ENCODE measurements at places on chromosomes 6 and 20. TPM values are rescaled to one million over a fixed set of nuclear protein-coding genes. Genes with fewer than 3 reads are reported as not detected.

The METTL24 gene
- total RNA-seq: 10.0 TPM

The TMC2 gene
- not detected for total RNA-seq

The MEP1A gene
- total RNA-seq: 3.6 TPM

The ADGRF5 gene
- total RNA-seq: 0.58 TPM

The ABHD16B gene
- total RNA-seq: not detected

The PARD6B gene
- 27.7 TPM for total RNA-seq

The TULP1 gene
- total RNA-seq: not detected

The LTB gene
- 0.34 TPM for total RNA-seq

The TUBB2A gene
- total RNA-seq: 51.8 TPM

The SLC22A3 gene
- total RNA-seq: 0.87 TPM

GRCh38 chr20:59530782-59531181 lies 73.6 kb upstream of the PHACTR3 start:
- no peak for DNase-seq

- no peak for DNase-seq
Measured at GRCh38 chr6:137202078-137202477, 17.1 kb downstream of the IFNGR1 start.

GRCh38 chr6:43455531-43456428 lies at the start of gene DLK2:
TSS of gene DLK2 (minus strand) at chr6:43455548. CDS start at chr6:43454825, 723 bp downstream.
- no peak for DNase-seq

DNA sequence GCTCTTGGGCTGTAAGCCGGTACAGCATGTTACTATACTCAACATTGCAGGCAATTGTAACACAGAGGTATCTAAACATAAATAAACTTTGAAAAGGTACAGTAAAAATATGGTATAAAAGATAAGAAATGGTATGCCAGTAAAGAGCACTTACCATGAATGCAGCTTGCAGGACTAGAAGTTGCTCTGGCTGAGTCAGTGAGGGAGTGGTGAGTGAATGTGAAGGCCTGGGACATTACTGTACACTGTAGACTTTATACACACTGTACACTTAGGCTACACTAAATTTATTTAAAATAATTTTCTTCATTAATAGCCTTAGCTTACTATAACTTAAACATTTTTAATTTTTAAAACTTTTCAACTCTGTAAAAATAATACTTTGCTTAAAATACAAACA lies 37.8 kb upstream of the ANKEF1 start:
- no peak for DNase-seq

GRCh38 chr6:112030961-112031660 lies 22.8 kb upstream of the CCN6 start:
- DNase-seq: no peak

- no peak for DNase-seq
Measured at GRCh38 chr6:111952821-111953540, 79.7 kb upstream of the FYN start.

- DNase-seq: no peak
Measured at GRCh38 chr6:18343741-18344140, 43.4 kb upstream of the RNF144B start.

DNA sequence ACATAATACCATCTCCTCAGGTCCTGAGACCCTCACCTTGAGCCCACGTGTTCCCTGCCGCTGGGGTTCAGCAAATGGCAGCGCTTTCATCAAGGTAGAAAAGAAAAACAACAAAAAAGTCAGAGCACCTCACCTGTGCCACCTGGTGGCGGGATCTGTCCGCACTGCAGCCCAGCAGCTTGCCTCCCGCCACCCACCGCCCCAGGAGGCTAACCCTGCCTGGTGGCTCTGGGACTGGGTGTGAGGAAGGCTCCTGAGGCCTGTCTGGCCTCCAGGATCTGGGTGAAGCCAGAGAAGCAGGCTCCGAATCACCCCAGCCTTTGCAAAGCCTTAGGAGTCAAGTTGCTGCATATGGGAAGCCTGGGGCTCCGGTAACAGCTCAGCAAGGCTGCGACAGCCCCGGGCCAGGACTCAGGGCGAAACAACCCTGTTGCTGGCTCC lies 270.8 kb downstream of the BMP7 start:
- no peak for DNase-seq

- no peak for DNase-seq
Measured at GRCh38 chr6:169086020-169086419, 167.6 kb downstream of the THBS2 start.

DNA sequence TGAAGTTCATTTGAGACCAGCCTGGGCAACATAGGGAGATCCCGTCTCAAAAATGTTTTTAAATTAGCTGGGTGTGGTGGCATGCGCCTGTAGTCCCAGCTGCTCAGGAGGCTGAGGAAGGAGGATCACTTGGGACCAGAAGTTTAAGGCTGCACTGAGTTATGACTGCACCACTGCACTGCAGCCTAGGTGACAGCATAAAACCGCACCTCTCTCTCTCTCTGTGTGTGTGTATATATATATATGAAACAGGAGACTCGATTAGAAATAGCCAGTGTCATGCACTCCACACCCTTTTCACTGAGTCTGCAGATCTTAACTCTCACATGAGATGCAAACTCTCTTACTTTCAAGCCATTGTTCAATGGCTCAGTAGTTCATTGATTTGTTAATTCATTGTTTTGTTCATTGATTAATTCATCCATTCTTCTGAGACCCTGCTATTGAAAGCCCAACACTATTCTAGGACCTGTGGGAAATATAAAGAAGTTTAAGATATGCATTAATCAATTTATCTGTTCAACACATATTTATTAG lies 52.4 kb upstream of the MRPS10 start:
- DNase-seq: no peak

DNA sequence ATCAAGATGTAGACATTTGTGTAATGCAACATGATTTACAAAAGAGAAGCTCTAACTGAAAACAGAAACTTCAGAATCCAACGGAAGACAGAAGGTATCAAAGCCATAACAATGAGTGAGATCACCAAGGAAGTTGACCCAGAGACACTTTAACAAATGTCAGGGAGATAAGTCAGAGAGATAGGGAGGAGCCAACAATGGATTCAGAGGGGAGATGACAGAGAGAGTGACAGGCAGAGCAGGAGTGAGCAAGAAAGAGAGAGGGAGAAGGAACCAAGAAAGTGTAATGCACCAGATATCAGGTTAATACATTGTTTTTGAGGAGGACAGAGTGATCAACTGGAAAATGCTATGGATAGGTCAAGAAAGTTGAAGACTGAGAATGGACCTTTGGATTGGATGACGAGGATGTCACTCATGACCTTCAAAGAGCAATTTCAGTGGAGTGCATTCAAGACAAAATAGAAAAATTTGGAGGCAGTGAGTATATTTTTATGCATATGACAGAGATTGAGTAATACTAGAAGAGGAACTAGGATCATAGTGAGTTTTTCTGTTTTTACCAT lies 86.6 kb downstream of the TRDN start:
- no peak for DNase-seq

GRCh38 chr6:100171533-100172321 lies 177.7 kb upstream of the MCHR2 start:
- DNase-seq: no peak

GRCh38 chr20:35432430-35432735 lies 5.6 kb downstream of the GDF5 start:
- no peak for DNase-seq

- no peak for DNase-seq
Measured at GRCh38 chr20:14333721-14334120, 3.7 kb downstream of the FLRT3 start.

GRCh38 chr6:147911686-147912085 lies 403.2 kb downstream of the SAMD5 start:
- no peak for DNase-seq

DNA sequence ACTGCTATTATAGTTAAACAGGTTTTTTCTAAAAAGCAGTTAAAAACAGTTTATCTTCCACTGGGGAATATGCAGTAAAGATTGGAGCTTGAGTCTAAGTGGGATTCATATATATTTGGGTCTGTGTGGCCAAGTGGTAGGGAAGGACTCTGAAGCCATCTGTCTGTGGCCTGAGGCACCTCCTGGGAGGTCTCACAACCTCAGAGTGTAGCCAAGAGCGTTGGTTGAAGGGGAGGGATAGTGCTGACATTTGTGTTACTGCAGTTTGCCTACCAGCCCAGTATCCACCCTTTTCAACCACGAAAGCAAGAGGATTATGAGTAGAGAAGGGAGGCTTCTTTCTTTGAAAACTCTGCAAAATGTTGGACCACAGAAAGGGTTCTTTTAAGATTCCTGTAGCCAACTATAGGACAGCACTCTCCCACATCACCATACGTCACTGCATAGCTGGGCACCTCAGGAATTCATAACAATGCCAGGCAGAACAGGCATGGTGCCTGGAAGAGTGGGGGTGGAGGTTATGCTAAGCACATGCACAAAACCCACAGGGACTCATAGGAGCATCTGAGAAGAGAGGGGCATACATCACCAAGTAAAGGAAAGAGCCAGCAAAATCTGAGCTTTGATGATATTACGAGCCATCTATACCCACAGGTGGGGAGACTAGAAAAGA lies 90.5 kb upstream of the HEY2 start:
- DNase-seq: no peak

DNA sequence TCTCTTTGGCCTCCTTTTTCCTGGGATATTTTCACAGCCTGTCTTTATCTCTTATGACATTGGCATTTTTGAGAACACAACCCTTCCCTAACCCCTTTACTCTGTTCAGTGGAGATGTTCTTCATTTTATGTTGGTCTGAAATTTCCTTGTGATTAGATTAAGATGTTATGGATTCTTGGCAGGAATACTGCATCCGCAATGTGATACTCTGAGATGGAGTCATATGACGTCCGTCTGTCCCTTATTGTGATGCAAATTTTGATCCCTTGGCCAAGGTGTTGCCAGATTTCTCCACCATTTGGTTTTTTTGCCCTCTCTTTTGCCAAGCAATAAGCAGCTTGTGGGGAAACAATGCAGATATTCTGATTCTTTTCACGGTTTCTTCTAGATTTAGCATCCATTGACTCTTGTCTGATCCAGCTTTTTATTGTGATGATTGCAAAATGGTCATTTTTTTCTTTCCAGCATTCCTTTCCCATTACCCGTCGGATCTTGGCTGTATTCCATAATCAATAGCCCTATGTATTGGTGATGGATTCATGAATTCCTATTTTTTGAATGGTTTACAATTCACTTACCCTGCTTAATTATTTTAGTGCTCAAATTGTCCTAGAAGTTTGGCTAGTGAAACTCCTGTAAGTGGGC lies 85.1 kb downstream of the NCOA3 start:
- DNase-seq: no peak

GRCh38 chr6:36067374-36068011 lies 39.9 kb downstream of the MAPK14 start:
- DNase-seq: no peak

DNA sequence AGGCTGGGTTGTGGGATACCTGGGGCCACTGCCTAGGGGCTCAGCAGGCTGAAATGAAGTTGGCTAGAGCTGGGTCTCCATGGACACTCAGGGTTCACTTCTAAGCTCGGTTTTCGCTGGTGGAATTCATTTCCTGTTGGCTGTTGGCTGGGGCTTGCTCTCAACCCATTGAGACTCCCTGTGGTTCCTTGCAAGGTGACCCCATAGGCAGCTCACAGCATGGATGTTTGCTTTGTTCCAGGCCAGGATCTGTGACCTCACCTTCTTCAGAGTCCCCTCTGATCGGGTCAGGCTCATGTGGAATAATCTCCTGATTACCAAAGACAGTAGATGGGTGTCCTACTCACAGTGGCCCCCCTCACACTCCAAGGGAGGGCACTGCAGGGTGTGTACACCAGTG lies 229.3 kb downstream of the QKI start:
- no peak for DNase-seq

- no peak for DNase-seq
Measured at GRCh38 chr6:52391599-52391998, 28.5 kb upstream of the EFHC1 start.

- DNase-seq: no peak
Measured at GRCh38 chr6:14841901-14842421, 403.9 kb upstream of the JARID2 start.

DNA sequence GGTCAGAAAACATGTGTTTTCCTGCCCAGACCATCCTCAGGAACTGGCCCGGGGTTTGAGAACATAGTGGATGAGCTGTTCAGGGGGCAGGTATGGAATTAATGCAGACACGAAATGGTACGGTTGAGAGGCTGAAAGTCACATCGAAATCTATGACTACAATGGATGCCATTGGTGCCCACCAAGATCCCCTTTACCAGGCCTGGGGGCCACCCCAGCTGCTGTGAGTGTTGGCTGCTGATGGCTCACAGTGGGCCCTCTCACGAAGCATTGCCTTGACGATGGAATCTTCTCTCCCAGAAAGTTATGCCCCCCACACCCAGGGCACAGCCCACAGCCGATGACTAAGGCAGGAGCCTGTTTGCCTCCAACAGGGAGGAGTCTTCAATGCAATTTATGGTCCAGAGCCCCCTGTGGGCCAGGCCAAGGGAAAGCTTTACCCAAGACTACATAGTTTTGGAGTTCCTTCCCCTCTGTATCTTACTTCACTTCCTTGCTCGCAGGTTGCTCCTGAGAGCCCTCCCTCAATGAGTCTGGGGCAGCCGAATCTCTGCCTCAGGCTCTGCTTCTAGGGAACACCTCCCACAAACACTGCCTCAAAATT lies 92.6 kb downstream of the BFSP1 start:
- no peak for DNase-seq

DNA sequence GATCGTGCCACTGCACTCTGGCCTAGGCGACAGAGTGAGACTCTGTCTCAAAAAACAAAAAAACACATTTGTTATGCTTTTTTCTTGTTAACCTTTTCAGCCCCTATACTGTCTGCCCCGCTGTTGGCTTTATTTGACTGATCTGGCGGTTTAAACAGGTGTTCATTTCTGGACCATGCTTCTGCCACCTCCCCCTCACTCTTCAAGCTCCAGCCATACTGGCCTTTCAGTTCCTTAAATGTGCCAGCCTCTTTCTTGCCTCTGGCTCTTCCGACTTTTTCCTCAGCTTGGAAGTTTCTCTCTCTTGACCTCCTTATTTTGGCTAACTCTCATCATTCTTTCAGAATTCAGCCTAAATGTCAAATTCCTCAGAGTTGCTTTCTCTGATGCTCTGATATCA lies 35.2 kb upstream of the TXLNB start:
- no peak for DNase-seq

GRCh38 chr20:19750907-19751636 lies 7.0 kb upstream of the RIN2 start:
- peak; percentile 8 for DNase-seq

GRCh38 chr6:10949579-10950490 lies 63.0 kb downstream of the SYCP2L start:
- DNase-seq: no peak

Measured in type B pancreatic cell (in vitro differentiated cells).